ENCODE measurements at places on chromosomes 2 and 18.

DNA sequence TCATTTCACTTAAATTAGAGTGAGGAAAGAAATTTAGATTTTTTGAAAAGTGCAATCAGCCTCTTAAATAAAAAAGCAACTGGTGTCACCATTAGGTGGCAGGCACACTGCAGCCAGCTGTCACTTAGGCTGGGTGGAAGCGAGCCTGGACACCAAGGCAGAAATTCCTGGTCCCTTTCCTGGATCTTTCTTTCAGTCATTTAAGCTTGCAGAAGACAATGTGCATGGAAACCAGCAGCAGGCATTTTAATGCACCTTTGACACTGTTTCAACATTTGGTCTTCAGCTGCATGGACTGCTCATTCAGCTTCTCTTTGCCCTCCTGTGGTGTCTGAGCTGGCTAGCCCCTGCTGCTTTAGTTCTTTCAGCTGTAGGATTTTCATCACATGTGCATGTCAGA is 61.0 kb downstream of the AQP4 start:
- DNase-seq = no peak

GRCh38 chr18:2891526-2892431 is 45.0 kb downstream of the EMILIN2 start:
- DNase-seq = no peak

GRCh38 chr2:200596774-200597570 is 11.2 kb downstream of the AOX1 start:
- DNase-seq = no peak

DNA sequence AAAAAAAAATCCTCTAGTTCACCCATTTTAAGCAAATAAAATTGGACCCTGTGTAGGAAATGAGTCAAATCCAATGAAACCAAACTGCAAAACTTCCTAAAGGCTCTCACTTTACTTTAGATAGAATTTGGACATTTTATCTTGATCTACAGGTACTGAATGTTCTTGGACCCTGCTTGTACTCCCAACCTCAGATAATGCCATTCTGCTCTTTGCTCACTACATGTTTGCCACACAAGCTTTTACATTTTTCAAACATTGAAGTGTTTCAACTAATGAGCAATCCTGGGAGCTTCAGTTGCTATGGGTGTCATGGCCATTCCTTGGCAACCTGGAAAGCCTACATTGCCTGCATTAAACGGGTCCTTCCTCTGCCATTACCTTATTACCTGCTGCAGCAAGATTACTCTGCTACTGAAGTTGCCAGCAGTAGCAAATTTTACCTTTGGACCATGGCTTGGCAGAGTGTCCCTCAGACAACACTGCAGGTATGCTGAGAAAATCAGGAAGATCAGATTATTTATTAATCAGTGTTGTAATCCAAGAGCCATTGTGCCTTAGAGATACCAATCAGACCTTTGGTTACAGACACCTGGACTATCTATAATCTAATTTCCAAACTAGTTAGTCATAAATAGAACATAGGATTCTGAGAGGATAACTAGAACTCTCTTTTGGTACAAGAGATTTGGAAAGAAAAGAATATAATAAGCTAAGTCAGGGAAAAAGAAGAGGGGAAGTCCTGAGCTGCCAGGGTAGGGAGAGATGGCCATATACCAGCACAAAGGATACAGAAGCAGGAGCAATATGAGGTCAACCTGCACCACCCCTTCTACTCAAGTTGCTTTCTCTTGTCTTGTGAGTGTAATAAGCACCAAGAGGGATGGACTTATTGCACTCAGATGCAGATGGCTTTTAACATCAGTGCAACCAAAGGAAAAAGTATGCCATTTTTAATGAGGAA is 293.3 kb upstream of the TFPI start:
- DNase-seq = no peak

DNA sequence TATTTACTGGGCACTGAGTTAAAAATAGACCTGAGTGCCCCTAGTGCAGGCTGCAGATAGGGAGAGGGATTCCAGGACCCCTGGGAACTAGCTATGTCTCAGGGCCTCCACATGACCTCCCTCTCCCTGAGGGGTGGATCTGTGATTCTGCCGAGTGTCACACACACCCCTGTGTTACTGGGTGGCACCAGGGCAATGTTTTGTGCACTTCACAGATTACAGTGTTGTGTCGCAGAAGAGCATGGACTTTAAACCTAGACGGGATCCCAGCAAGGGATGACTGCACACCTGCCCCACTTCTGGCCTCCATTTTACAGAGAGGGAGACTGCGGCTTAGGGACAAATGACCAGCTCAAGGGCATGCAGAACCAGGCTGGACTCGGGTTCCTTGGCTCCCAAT is 65.6 kb downstream of the ZFP36L2 start:
- no peak for DNase-seq

DNA sequence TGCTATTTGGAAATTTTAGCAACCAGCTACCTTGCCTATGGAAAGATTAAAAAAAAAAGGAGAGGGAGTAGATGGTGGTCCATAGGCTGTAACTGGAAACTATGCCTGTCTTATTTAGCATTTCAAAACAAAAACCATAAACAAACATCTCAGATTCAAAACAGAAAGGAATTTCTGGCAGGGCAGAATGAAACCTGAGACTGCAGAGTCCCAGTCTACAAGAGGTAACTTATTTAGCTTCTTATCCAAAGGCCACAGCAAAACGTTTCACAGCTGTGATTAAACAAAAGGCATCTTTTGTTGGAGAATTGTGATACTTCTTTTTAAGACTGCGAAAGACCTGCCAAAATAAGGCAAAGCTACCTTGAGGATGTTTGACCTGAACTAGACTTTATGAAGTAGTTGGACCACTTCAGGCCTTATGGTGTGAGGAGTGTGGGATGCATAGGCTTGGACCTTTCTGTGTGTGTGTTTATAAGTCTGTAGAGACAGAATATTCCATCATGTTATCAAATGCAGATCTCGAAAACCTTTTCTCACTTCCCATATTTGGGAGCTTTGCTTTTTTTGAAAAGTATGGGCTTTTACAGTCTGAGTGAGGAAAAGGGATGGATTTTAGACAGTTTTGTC is 11.0 kb downstream of the CRIM1 start:
- peak; percentile 7 for DNase-seq

DNA sequence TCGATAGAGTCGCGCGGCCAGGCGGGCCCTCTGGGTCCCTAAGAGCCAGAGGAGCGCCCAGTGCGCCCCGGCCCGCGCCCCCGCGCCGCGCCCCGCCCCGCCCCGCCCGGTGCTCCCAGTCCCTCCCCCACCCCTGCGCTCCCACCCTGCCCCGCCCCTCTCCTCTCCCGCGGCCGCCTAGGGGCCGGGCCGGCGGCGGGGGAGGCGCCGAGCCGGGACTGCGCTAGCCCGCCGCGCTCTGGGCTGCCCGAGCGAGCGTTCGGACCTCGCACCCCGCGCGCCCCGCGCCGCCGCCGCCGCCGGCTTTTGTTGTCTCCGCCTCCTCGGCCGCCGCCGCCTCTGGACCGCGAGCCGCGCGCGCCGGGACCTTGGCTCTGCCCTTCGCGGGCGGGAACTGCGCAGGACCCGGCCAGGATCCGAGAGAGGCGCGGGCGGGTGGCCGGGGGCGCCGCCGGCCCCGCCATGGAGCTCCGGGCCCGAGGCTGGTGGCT is at the start of gene GPC1:
Gene GPC1, plus strand, starts transcription at position 207 of the 491 bp plus-strand sequence. Its CDS starts 256 bp downstream, at position 463.
- DNase-seq = peak; percentile 36

All from NCI-H2029 (cell line).